Uterus (tissue), 4 donors: ENCODE measurements at places on chromosomes 2 and 18. TPM values are rescaled to one million over a fixed set of nuclear protein-coding genes. Genes with fewer than 3 reads are reported as not detected.

MBOAT2 gene
- 83.0 TPM for total RNA-seq

- no peak for DNase-seq
These were observed 2.7 kb upstream of the USP14 start for GRCh38 chr18:155688-156087.

DNA sequence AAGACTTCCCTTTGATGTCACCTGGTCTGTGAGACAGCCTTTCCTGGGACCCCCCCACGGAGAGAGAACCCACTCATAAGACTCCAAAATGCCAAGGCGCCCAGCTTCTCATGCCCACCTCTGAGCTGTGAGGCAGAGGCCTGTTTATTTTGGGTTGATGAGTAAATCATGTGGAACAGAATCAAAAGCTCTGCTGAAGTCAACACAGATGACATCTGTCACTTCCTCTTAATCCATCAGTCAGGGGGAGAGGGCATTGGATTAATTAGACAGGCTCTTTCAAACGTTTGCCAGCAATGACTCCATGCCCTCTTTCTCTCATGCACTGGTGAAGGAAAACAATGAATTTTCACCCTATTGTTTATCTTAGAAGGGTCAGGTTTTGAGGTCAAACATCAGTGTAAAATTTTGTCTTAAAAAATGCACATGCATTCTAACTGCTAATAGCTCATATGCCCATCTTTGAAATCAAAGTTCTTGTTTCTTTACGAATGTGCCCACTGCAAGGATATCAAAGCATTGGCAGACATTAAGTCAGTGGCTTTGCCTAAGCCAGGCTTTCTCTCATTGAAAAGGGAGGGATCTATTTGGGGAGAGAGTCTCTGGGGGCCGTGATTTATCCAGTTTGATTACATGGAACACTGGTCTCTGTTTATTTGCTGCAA lies 184.1 kb downstream of the ACKR3 start:
- no peak for DNase-seq

DNA sequence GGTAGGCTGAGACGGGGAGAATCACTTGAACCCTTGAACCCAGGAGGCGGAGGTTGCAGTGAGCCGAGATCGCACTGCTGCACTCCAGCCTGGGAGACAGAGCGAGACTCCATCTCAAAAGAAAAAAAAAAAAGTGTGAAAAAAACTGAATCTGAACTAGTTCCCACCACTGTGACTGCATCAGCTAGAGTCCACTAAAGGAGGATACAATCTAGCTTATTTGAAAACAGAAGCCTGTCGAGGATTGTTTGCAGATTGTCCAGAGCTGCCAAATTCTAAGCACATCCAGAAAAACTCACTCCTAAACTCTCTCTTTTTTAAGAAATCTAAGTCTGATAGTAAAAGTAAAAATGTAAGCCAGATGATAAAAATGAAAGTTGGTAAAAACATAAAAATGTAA lies 10.6 kb downstream of the GFPT1 start:
- no peak for DNase-seq

DNA sequence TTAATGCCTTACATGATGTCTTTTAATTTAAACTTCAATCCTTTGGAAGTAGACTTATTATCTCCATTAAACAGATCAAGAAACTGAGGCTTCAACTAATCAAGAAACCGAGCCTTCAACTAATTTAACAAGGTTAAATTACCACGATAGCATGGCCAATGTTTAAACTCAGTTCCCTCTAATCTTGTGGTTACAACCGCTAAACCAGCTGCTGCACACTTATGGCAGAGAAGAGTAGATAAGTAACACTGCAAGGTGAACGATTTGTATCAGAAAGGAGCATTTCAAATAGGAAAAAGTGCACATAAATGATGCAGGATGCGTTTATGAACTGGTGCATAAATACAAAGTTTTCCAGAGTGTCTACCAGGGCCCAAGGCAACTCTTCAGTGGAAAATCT lies 144.6 kb upstream of the CAVIN2 start:
- DNase-seq, result no peak

DNA sequence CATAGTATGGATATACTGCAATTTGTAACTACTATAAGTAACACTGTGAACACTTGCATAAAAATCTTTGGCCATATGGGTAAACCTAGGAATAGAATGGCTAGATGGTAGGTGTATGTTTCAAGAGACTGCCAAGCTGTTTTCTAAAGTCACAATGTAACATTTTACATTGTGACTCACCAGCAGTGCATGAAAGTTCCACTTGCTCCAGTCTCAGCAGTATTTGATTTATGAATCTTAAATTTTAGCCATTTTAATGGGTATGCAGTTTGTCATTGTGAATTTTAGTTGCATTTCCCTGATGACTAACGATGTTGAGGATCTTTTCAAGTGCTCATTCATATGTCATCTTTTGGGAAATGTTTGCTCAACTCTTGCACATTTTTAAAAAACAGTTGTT lies 86.1 kb downstream of the FARSB start:
- no peak for DNase-seq

DNA sequence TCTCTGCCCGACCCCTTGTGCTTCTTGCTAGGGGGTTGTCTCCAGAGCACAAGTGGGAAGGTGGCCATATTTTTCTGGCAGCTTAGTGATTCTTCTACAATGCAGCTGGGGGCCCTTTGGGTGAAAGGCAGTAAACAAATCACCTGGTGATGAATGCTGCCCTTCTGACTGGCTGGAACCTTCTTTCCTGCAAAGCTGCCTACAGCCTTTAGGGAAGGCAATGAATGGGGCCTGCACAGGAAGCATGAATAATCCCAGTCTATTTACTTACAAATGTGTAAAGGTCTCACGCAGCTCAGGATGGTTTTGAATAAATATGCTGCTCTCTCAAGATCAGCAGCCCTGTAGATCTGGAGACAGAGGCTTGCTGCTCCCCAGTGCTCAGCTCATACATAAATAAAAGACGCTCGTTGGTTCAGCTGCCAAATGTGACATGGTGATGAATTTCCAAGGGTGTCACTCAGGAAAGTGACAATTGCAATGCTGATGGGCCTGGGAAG lies 289.2 kb downstream of the TDRD15 start:
- no peak for DNase-seq
